ENCODE measurements at places on chromosomes 7 and 10. TPM values are rescaled to one million over a fixed set of nuclear protein-coding genes. Genes with fewer than 3 reads are reported as not detected.

DNA sequence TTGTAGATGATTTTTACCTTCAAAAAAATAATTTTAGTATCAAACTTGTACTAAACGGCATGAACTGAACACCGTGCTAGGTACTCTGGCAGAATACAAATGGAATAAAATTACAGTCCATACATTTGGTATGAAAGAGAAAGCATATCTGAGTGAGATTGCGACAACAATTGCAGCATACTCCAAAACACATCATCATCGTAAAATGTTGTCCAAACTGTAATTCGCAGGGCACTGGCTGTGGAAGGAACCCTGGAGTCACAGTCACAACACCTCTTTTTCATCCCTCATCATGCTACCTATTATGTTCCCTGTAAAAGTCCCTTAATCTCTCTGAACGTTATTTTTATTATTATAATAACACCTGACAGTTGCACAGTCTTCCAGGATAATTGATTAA is 13.5 kb downstream of the CREM start:
- no peak for ATAC-seq

Gene IL6
- total RNA-seq, result 0.64 TPM

DNA sequence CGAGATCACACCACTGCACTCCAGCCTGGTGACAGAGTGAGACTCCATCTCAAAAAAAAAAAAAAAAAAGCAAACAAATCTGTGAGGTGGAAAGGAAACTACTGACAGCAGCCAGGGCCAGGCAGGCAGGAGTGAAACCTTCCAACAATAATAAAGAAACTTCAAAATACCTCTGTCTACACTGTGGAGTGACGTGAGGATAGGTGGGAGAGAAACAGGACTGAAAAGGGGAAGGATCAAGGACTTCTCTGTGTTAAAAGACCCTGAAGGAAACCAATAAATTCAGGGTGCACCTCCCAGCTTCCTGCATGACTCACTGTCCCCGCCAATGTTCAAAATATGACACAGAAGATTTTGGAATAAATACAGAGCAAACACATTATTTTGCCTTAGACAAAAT is 82.9 kb downstream of the KIAA1549 start:
- no peak for ATAC-seq

GRCh38 chr10:91924212-91925021 is 847 bp downstream of the BTAF1 start:
- ATAC-seq, result no peak

Gene SPDYE1
- 0.30 TPM for total RNA-seq

GRCh38 chr10:67837541-67838314 is at the start of gene DNAJC12:
Gene DNAJC12 (minus strand): TSS chr10:67838188. CDS start chr10:67838011, 177 bp downstream.
- ATAC-seq, result peak; percentile 100

GRCh38 chr7:42263971-42264370 is 27.0 kb upstream of the GLI3 start:
- no peak for ATAC-seq

- no peak for ATAC-seq
These were observed 678.5 kb downstream of the KCNMA1 start for GRCh38 chr10:76959111-76959510.

DNA sequence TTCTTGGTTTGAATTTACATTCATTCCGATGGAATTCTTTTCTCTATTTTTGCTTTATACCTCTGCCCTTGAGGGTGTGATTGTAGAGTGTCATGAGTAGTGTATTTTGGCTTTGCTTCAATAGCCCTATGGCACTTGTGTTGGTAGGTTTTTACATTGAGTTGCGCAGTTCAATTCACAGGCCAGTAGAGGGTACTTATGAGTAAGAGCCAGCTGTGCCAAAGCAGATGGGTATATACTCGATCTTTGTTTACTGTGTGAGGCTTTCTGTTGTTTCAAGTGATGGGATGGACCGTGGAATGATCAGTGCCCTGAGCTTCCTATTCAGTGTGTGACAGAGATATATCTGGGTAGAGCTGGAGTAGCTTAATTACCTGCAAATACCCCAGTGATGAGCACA is 4.3 kb upstream of the AKR1C3 start:
- ATAC-seq, result no peak

DNA sequence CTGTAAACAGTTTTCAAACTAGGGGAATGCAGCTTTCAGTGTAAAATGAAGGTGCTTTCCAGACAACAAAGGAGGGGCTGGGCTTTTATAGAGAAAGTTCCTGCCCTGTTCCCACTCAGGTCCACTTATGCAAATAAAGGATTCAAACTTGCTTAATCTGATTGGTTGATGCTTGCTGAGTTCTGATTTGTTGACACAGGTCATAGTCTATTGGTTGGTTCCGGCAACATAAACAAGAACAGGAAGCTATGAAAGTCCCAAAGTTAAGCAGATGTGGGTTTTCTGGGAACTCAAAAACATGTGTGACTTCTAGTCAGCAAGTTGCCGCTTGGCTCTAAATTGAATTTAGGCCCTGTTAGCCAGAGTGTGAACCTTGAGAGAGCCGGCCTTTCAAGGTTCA is 194.2 kb upstream of the SVIL start:
- ATAC-seq, result no peak

Gene TMEM130
- 11.8 TPM for total RNA-seq

DNA sequence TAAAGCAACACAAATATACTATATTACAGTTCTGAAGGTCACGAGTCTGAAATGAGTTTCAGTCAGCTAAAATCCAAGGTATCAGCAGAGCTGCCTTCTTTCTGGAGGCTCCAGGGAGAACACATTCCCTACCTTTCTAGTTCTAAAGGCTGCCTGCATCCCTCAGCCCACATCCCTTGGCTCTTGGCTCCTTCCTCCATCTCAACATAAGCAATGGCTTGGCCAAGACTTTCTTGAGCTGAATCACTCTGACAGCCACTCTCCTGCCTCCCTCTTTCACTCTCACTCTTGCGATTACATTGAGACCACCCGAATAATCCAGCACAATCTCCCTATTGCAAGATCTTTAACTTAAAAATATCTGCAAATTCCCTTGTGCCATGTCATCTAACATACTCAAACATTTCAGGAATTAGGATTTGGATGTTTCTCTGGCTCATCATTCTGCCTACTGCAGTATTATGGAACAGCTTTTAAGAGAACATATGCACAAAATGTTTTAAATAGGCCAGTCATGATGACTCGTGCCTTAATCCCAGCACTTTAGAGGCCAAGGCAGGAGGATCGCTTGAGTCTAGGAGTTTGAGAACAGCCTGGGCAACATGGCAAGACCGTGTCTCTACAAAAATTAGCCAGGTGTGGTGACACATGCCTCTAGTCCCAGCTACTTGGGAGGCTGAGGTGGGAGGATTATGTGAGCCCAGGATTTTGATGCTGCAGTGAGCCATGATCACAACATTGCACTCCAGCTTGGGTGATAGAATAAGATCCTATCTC is 144.2 kb upstream of the VSTM2A start:
- no peak for ATAC-seq

GRCh38 chr7:106138776-106139175 is 26.7 kb upstream of the SYPL1 start:
- no peak for ATAC-seq

GRCh38 chr7:124784879-124785818 is 19.6 kb upstream of the GPR37 start:
- peak; percentile 69 for ATAC-seq

GRCh38 chr7:22255342-22255741 is 101.6 kb downstream of the RAPGEF5 start:
- ATAC-seq, result no peak

DNA sequence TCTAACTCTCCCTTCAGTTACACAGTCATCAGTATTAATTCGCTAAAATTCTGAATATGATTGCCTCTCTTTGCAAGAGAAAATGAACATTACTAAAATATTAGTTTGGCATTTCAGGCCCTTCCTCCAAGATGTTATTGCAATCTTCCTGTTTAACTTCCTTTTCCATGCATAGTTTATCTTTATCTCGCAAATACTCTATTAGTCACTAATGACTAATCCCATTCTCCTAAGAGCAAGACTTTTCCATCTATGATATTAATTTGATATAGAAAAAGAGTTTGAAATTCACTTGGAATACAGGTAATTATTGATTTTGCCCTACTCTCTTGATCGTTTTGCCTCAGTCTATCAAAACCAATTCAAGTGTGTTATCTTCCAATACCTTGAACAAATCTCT is 41.8 kb upstream of the SEMA3A start:
- no peak for ATAC-seq

DNA sequence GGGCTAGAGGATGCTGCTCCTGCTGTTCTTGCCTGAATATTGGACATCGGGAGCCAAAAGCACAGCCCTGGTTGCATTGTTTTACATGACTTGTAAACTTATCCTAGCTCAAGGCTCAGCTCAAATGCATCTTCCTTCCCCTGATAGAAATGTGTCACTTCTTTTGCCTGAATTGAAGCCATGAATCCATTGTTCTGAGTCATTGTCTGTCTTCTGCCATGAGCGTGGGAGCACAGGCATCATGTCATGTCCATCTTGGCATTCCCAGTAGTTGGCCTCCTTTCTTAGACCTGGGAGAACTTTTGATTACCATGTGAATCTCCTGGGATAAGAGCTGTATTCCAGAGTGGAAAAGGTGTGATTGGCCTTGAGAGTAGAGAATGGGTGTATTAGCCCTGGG is 54.1 kb upstream of the OPN4 start:
- no peak for ATAC-seq

Gene RAB18
- 49.0 TPM for total RNA-seq

GRCh38 chr10:91316486-91316885 is 93.7 kb upstream of the HECTD2 start:
- ATAC-seq, result no peak

Gene ATOH7
- total RNA-seq, result 0.46 TPM

DNA sequence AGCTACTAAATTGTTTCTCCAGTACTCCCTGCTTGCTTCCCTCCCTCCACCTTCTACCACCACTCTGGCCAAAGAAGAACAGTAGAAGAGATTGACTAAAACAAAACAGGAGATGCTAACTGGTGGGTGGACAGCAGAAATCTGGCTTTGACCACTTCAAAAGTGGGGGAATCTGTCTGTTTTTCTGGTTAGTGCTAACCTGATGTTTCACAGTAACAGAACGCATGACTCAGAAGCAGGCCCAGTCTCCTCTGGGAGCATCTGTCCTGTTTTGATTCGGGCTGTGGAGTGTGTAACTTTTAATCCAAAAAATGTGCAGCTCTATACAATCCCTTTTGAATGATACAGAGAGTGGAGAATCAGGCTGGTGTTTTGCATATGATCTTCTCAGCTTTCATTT is 32.7 kb upstream of the ZNF438 start:
- ATAC-seq, result peak; percentile 28

- ATAC-seq, result no peak
These were observed 102.4 kb downstream of the SVIL start for GRCh38 chr10:29532256-29532878.

Gene EPHA1
- total RNA-seq, result 0.87 TPM

GRCh38 chr10:51804866-51805265 is 105.5 kb upstream of the CSTF2T start:
- no peak for ATAC-seq

GRCh38 chr7:22093936-22094335 is 148.2 kb upstream of the CDCA7L start:
- no peak for ATAC-seq

All from motor neuron (in vitro differentiated cells).